ENCODE measurements at places on chromosomes 12 and 14. TPM values are rescaled to one million over a fixed set of nuclear protein-coding genes. Genes with fewer than 3 reads are reported as not detected.

- H3K36me3 ChIP-seq, result no peaks in the 10 kb centered on the region
- no peak for DNase-seq
- peaks cover 7% of the 10 kb centered on the region for H3K4me1 ChIP-seq
- H3K27ac ChIP-seq, result no peak overlapping the region
Measured at GRCh38 chr14:70020352-70021170, 141.3 kb downstream of the SMOC1 start.

DNA sequence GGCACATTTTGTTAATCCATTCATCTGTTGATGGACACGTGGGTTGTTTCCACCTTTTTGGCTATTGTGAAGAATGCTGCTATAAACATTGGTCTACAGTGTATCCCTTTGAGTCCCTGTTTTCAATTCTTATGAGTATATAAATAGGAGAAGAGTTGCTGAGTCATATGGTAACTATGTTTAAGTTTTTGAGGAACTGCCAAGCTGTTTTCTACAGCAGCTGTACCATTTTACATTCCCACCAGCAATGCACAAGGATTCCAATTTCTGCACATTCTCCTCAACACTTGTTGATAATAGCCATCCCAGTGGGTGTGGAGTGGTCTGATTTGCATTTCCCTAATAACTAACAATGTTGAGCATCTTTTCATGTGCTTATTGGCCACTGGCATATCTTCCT lies 6.9 kb upstream of the SVOP start:
- no peaks in the 10 kb centered on the region for H3K27me3 ChIP-seq
- no peak overlapping the region for H3K4me3 ChIP-seq
- no peak overlapping the region for H3K27ac ChIP-seq
- H3K4me1 ChIP-seq, result no peaks in the 10 kb centered on the region

GRCh38 chr14:77620222-77620870 lies 3.9 kb upstream of the SPTLC2 start:
- H3K27me3 ChIP-seq, result no peaks in the 10 kb centered on the region
- H3K36me3 ChIP-seq, result no peaks in the 10 kb centered on the region
- DNase-seq, result no peak
- H3K4me3 ChIP-seq, result no peak overlapping the region
- no peak overlapping the region for H3K27ac ChIP-seq

DNA sequence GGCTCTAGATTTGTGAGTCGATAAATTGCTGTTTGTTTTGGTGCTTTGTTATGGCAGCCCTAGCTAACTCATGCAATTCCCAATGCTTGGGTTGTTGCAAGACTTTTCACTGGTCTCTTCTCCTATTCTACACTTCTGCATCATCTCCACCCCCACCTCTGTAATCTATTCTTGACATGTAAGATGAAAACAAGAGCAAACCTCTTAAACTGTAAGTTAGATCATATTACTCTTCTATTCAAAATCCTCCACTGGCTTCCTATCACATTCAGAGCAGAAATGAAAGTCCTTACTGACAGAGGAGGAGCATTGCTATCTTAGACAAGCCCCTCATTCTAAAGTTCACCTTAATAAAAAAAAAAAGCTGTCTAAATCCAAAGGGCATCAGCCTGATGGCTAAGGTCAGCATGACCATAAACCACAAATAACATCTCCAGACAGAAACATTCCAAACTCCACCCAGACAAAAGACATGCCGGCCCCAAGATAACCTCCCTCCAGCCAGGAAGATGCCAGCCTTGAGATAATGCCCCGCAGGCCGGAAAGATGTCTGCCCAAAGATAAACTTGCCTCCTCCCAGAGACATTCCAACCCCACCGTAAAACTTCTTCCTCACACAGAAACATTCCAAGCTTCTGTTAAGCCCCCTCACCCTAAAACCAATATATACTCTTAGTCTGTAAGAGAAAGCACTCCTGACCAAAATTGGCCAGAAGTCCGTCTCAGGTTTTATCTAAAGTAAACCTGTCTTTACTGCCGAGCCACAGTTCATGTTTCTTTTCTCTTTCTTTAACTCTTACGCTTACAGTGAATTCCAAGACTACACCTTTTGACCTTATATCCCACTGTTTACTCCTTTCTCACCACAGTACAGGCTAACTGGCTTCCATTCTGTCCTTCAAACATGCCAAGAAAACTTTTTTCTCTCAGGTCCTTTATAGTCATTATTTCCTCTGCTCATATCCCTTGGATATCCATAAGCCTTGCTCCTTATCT lies 308.9 kb downstream of the KCNH5 start:
- H3K4me3 ChIP-seq, result no peak overlapping the region
- H3K27ac ChIP-seq, result no peak overlapping the region
- H3K4me1 ChIP-seq, result no peaks in the 10 kb centered on the region
- H3K36me3 ChIP-seq, result no peaks in the 10 kb centered on the region

ZDHHC22 gene
- total RNA-seq, result not detected
